Hematopoietic multipotent progenitor cell treated with erythropoietin and hydrocortisone succinate and interleukin-3 and kit ligand, for 8 days (in vitro differentiated cells): ENCODE measurements at places on chromosomes 2 and 18.

DNA sequence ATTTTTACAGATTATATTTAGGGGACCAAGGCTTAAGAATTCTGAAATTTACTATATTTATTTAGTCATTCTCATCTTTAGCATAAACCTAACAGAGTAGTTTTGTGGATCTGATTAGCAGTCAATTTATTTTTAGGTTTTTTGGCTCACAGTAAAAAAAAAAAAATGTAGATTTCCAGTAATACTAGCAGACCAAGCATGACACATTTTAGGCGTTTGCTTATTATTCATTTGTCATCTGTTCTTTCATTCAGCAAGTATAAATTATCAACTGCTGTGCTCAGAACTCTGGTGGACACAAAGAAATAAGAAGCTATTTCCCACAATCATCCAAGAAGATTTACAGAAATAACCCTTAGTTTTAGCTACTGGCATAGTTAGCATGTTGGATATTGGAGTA lies 20.6 kb downstream of the PDE1A start:
- no peak for DNase-seq

GRCh38 chr2:186327251-186327868 lies 158.7 kb upstream of the ZC3H15 start:
- DNase-seq = no peak

- DNase-seq = no peak
Observed at GRCh38 chr2:173053043-173053699, 22.5 kb upstream of the MAP3K20 start.

DNA sequence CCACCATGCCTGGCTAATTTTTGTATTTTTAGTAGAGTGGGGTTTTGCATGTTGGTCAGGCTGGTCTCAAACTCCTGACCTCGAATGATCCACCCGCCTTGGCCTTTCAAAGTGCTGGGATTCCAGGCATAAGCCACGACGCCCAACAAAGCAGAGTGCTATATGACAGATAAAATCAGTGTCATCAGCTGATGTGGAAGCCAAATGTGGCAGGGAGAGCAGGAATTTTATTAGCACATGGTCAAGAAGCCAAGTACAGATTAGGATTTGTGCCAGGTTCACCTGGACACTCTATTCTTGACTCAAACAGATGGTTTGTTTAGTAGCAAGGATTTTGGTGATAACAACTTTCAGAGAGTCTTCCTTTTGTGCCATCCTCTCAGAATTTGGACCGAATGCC lies 62.7 kb downstream of the LCLAT1 start:
- no peak for DNase-seq

GRCh38 chr2:73728711-73729110 lies 8.4 kb downstream of the TPRKB start:
- no peak for DNase-seq

DNA sequence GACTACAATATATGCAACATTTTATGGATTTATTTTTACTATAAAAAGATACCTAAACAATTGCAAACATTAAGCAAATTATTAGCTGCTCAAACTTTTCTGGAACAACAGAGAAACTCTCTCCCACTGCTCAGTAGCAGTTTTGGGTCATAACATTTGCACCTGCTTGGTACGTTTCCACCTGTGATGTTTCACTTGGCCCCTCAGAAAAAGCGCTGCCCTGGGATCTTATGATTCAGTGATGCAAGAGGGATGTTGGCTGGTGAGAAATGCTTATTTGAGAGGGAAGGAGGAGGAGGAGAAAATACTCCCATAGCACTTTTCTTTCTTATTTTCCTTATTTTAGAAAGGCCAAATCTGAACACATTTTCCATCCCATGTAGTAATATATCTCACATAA lies 9.2 kb downstream of the IRS1 start:
- no peak for DNase-seq

GRCh38 chr18:79042276-79042675 lies 26.9 kb upstream of the ATP9B start:
- no peak for DNase-seq

- no peak for DNase-seq
Observed at GRCh38 chr2:126953483-126953882, 54.8 kb downstream of the TEX51 start.

GRCh38 chr2:55422876-55423665 lies 3.4 kb upstream of the CCDC88A start:
- no peak for DNase-seq

DNA sequence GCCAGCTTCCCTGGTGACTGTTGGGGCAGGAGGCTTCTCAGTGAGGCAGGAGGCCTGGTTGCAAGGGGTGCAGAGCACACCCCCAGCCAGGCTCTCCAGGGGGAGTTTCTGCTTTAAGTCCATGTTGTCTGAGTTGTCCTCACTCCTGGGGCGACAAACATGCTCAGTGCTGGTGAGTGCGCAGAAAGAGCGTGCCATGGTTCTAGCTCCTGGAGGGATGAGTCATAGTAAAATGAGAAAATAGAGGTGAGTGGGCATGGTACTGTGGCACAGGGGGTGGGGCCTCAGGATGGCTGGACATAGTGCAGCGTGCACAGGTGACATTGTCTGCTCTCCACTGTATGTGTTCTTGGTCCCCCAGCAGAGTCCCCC lies 457.2 kb upstream of the HS6ST1 start:
- DNase-seq = no peak

GRCh38 chr2:177998996-177999395 lies 73.6 kb downstream of the PDE11A start:
- DNase-seq = no peak
